ENCODE measurements at places on chromosomes 5 and 9. TPM values are rescaled to one million over a fixed set of nuclear protein-coding genes. Genes with fewer than 3 reads are reported as not detected.

Gene F12
- total RNA-seq = 2.1 TPM

Gene OSMR
- 20.8 TPM for total RNA-seq

Gene ZNF346
- total RNA-seq = 15.1 TPM

DNA sequence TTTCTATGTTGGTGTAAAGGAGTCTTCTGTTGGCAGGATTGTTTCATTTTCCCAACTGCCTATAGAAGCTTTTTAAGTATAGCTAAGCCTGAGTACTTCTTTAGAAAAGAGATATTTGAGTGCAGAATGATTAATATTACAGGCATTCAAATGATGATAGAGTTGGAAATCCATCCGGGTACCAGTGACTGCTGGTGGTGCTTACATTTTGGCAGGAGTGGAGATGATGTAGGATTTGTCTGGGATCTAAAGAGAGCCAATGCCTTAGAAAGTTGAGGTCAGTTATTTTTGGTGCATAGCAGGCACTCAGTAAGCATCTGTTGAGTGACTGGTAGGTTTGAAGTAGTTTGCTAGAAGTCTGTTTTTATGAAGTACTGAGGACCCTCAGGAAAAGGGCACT is 433.5 kb downstream of the DMAC1 start:
- DNase-seq = no peak

DNA sequence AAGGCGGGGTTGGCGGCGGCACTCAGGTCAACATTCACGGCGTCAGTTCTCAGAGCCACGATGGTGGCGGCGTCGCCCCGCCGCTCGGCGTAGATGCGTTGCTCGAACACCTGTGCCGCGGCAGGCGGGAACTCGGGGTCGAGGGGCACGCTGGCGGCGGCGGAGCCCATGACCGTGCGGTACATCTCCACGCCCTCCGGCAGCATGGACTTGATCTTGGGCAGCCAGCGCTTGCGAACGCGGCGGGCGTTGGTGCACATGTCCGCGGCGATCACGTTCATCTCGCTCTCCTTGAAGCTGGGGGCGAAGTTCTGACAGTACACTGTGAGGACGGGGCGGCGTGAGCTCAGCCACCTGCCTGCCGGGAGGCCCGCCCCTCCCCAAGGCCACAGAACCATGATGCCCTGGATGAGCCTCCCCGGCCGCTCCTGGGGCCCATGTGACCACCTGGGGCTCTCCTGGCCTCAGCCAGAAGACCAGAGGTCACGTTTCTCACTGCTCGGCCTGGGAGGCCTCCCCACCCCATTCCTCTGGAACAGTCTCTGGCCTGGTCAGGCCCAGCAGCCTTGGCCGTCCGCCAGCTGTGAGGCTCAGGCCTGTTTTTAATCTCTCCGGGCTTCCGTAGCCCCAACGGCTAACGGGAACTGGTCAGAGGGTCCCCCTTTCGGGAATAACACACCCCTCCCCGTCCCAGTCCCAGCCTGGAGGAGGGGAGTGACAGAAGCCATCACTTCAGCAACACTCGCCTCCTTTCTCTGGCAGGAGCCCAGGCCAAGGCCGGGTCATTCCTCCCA is 50.7 kb upstream of the UBAC1 start:
- peak; percentile 92 for DNase-seq

DNA sequence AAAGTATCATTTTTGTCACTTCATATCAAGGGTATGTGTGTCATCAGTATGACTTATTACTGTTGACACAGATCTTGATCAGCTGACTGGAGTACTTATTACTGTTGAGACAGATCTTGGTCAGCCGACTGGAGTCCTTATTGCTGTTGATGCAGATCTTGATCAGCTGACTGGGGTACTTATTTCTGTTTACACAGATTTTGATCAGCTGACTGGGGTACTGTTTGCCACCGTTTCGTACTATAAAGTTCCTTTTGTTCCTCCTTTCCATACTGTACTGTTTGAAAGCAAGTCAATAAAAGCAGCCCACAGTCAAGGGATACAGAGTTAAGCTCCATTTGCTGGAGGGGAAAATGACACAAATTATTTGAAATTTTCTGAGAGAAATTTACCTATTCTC is 347.3 kb downstream of the CDH12 start:
- DNase-seq = no peak

- no peak for DNase-seq
Measured at GRCh38 chr5:137389042-137389441, 110.1 kb downstream of the SPOCK1 start.

DNA sequence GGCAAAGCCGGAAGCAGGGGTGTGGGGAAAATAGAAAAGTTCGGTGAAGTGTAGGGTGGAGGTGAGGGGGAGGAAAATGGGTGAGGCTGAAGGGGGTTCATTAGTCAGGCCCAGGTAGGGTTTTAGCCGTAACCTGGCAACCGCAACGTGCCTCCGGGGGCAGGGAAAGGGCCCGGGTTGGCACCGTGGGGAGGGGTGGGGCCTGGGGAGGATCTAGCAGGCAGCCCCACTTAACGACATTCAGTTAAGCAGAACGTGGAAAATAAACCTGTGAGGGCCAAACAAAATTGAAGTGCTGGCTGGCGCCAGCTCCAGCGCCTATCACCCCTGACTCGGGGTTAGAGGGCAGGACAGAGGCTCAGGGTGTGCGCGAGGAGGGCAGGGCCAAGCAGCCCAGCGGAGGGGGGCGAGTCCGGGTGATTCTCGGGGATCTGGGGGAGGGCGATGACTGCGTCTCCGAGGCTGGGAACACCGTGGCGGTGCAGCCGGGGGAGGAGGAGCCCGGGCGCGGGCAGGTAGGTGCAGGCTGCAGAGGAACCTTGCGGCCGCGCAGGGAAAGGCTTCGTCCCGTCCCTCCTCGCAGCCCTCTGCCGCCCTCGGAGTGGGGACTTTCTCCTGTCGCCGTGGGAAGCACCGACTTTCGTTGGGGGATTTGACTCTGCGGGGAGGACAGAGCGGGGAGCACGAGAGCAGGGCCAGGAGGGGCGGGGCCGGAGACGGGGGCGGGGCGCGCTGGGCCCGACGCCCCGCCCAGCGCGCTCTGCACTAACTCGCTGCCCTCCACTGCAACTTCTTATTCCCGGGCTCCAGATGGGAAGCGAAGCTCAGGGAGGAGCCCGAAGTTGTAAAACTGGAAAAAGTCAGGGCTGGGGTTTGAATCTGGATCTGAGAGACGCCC is 5.1 kb downstream of the RGS14 start:
- no peak for DNase-seq
